ENCODE measurements at places on chromosomes 5 and 9.

- ATAC-seq, result no peak
Measured at GRCh38 chr5:58999804-59000203, 416.9 kb downstream of the RAB3C start.

DNA sequence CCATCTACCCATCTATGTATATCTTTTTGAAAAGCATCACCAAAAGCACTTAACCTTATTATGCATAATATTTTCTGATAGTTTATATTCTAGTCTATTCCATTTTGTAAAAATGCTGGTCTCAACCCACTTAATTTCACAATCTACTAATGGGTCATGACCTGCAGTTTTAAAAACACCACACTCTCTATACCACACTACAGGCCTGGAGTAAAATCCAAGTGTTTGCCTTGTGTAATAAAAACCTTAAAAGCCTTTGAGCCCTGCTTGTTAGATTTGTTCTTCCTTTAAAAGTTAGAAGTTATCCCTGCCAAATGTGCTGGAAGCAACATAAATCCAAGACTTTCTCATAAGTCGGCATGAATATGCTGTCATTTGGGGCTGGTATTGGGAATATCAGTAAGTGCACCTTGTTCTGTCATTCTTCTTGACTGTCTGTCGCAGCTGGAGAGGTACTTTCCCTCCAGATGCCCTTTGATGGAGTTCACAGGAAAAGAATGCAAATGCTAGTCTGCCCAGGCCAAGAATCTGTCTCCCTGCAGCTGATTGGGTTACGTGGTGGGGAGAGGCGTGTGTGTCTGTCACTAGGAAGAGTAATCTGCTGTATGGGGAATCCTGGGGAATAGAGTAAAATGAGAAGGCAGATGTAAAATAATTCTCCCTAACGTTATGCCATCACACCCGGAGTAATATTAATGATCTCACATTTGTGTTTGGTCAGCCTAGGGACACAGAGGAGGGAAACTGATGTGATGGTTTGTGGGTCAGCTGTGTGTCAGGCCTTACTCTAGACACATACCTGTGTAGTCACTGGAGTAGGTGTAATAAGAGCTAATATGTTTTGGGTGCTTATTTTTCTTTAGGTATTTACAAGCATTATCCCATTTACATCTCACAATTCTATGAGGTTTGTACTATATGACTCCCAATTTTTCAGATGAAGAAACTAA is 79.4 kb downstream of the ZNF366 start:
- ATAC-seq, result peak; percentile 66

DNA sequence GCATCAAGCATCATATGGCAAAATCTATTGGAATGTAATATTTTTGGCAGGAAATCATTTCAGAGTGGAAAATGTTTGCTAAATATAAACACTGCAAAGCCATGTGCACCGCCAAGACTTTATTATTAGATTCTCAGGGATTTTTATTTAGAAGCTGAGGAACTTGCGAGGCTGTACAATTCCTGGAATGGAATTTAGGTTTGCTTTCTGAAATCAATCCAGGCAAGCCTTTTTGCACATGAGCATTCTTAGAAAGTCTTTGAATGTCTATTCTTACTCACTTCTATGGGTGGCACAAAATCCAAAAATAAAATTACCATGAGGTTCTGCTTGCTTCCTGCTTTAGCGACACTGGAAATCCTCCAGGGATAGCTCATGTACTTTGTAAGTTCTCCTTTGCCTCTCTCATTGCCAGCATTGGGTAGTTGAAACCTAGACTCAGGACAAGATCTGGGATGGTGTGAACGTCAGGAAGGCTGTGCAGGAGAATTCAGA is 71.5 kb upstream of the PALM2AKAP2 start:
- no peak for ATAC-seq

GRCh38 chr5:109688970-109689739 is 572 bp upstream of the MAN2A1 start:
- peak; percentile 93 for ATAC-seq

GRCh38 chr9:83535736-83536135 is 2.5 kb downstream of the FRMD3 start:
- no peak for ATAC-seq

- ATAC-seq, result peak; percentile 34
Measured at GRCh38 chr9:121634329-121635261, 16.8 kb upstream of the DAB2IP start.

- no peak for ATAC-seq
Measured at GRCh38 chr9:33885948-33886347, 69.0 kb downstream of the UBE2R2 start.

- ATAC-seq, result no peak
Measured at GRCh38 chr5:39452846-39453245, 28.1 kb upstream of the DAB2 start.

- no peak for ATAC-seq
Measured at GRCh38 chr9:99947395-99947794, 40.9 kb downstream of the STX17 start.

DNA sequence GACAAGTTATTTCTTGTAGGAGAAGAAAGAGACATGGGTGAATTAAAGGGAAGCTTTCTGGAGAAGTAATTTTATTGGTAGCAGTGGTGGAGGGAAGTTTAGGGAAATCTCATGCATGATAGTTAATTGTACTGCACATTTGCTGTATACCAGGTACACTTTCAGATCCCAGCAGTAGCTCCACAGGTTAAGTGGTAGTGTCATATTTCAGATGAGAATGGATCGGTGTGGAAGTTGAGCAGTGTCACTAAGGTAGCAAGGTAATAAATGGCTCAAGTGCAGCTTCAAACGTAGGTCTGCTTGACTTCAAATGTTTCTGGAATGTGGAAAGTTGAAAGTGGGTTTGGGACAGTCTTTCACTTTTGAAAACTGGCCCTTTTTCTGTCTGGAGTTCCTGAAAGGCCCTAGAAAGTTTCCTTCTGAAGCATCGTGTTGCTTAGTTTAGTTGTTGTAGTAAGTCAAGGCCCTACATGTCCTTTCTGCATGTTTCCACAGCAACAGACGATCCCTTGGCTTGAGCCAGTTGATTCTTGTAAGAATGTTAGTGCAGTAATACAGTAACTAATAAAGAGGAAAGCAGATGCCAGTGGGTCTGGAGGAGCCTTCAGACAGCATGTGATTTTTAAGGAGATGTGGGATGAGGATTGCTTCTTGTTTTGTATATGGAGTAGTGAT is 3.7 kb downstream of the CLTA start:
- no peak for ATAC-seq

DNA sequence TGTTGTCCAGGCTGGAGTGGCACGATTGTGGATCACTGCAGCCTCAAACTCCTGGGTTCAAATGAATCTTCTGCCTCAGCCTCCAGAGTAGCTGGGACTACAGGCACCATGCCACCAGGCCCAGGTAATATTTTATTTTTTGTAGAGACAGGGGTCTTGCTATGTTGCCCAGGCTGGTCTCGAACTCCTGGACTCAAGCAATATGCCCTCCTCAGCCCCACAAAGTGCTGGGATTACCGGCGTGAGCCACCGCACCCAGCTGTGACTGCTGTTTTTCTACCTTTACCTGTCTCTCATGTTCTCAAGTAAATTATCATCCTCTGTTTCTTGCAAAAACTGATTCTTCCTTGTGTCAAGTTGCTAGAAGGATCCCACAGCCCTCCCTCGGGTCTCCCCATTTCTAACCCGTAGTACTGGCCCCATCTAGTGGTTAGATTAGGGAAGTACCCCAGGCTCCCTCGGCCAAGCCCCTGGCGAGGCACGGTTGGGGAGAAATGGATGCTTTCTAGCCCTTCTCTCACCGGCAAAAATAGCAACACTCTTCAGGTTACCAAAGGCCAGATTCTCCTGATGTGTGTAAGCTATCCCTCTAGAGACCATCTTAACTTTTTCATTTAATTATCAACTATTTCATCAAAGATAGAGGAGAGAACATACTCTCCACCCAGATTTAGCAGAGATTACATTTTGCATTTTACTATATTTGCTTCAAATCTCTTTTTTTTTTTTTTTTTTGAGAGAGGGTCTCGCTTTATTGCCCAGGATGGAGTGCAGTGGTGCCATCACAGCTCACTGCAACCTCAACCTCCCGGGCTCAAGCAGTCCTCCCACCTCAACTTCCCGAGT is 19.2 kb upstream of the TOR1B start:
- peak; percentile 91 for ATAC-seq

DNA sequence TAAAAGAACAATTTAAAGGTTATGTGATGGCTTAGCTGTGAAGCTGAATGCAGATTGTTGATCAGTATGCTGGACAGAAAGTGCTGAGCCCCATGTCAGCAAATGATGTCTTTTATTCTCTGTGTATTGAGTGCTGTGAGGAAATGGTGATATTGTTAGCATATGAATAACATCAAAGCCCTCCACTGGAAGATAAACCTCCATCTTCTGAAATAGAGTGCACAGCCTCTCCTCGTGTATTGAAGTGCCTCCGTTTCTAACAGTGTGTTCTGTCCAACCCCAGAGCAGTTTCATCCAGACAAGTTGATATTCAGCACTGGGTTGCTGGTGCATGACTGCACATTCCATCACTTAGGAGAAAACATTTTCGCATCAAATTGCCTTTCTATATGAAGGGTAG is 242.9 kb downstream of the CSNK1G3 start:
- ATAC-seq, result no peak

Data from gastroesophageal sphincter (tissue), 4 donors.